ENCODE measurements at places on chromosomes 7 and 10.

DNA sequence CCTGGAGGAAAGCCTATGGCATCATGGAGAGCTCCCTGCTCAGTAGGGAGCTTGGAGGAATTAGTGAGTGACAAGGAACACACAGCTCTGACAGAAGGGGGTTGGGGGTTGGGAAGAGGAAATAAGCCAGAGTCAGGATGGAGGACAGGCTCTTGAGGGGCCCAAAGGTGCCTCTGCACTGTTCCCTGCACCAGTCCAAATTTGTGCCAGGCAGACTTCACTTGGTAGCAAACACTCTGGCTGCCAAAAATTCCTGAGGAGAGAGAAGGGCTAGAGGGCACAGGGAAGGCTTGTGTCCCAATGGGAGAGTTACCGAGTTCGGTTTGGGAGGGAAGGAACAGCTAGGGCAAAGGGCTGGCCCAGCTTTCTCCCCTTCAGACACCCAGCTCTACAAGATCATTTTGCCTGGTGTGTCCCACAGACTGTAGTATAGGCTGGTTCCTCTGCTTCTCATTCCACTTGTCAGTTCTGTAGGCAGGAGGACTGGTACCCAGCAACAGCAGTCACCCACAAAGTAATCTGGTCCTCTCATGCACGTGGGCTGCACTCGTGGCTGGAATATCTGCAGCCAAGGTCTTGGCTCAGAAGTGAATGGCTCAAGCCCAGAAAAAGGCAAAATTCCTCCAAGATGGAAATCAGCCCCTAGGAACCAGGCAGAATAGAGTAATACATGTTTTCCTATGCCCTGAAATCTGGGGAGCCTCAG, 8.0 kb upstream of the KCNIP2 start:
- no peak for DNase-seq

DNA sequence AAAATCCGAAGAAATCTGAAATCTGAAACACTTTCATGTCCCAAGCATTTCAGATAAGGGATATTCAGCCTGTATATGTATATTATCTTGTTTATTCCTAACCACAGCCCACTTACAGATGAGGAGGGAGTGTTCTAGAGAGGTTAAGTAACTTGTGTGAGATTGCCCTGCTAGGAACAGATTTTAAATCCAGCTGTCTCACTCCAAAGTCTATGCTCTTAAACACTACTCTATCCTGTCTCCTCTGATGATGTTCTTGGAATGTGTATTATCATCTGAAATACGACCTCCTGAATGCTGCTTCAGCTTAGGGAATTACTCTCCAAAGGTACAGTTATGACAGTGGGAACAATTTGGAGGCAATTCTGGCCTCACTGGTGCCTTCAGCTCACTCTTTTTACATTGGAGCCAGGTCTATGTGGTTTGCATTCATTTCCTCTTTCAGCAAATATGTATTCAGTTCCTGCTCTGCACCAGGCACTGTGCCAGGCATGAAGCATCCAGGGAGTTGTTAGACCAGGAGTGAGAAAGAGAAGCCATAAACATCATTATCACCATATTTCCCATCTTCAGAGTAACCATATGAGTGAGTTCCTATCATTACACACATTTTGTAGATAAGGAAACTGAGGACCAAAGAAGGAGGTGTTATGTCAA, 70.2 kb downstream of the NOC3L start:
- no peak for DNase-seq

DNA sequence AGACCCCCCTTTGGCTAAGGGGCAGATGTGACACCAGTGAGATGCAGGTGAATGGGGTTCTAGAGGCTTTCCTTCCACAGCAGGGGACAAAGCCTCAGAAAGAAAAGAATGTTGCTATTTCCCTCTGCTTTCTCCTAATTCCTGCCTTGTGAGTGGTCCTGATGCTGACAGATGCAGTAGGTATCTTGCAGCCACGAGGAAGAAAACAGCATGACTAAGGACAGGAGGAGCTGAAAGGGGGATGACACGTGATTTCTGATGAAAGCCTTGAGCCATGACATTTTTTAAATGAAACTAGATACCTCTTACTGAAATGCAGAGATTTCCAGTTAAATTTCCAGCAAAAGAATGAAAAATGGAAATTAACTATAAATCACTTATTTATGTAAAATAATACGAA, 92.4 kb downstream of the C1GALT1 start:
- no peak for DNase-seq

DNA sequence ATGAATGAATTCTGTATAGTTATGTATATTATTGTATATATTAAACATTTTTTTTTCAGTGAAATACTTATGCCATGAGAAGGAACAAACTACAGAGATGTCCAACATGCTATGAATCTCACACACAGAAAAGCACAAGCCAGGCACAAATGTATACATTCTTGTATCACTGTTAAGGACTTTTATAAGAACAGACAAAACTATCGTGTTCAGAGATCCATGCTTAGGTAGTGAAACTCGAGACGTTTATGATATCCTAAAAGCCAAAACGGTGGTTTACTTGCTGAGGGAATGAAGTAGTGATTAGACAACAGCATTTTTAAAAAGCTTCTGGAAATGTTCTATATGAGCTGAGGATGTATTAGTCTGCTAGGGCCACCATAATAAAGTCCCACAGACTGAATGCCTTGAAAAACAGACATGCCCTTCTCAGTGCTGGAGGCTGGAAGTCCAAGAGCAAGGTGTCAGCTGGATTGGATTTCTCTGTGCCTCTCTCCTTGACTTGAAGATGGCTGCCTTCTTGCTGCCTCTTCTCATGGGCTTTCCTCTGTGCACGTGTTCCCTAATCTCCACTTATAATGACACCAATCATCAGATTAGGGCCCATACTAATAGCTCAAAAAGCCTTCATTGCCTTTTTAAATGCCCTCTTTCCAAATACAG, 4.3 kb downstream of the MKI67 start:
- no peak for DNase-seq

GRCh38 chr7:37109843-37110242, 338.8 kb downstream of the ELMO1 start:
- DNase-seq: no peak

DNA sequence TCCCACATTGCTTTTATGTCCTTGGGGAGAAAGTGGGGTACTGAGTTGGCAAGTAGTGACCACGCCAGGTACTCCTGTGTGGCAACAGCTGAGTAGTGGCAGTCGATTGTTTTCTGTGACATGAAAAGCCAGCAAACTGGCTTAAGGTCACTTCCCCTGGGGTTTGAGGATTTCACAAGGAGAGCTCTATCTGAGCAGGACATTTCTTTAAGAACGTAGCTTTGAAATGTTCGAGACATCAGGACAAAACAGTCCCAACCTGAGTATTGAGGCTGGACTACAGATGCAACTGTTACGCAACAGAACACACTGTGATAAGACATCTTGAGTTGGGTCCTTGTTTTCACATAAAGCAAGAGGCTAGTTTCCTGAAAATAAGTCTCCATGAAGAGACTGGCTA, 146.7 kb upstream of the KLF14 start:
- DNase-seq: no peak

DNA sequence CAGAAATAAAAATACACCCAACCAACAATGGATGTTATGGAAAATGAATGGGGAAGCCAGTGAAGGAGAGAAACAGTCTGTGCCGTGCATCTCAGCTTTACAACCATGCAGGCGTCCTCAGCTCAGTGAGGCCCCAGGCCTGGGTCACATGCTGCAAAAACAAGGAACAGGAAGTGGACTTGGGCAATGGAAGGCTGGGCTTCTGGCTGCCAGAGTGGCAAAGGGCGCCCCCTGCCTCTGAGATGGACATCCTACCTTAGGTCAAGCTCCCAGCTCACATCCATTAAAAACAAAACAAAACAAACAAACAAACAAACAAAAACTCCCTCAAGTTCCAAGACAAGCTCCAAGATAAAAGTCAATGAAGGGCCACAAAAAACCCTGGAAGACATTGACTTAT, 54.7 kb upstream of the AFAP1L2 start:
- peak; percentile 63 for DNase-seq

DNA sequence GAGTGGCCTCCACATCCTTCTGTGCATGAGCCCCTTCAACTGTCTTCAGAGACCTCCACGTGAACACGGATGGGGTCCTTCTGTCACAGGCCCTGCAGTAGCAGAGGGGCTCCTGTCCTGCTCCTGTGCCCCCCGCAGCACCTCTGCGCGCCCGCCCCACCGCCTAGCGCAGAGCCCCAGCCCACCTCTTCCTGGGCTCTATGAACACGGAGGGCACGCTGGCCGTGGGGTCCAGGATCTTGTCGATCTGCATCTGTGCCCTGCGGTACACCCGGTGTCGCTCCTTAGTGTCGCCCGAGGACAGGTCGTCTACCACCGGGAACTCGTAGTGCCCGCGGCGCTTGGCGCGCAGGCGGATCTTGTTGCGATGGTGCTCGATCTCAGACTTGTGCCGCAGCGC, 71.4 kb upstream of the ATP6V0A4 start:
- no peak for DNase-seq

All from HEK293T (cell line).